ENCODE measurements at places on chromosomes 7 and 10.

GRCh38 chr7:117017702-117018266 is 64.5 kb downstream of the ST7 start:
- no peak for DNase-seq

DNA sequence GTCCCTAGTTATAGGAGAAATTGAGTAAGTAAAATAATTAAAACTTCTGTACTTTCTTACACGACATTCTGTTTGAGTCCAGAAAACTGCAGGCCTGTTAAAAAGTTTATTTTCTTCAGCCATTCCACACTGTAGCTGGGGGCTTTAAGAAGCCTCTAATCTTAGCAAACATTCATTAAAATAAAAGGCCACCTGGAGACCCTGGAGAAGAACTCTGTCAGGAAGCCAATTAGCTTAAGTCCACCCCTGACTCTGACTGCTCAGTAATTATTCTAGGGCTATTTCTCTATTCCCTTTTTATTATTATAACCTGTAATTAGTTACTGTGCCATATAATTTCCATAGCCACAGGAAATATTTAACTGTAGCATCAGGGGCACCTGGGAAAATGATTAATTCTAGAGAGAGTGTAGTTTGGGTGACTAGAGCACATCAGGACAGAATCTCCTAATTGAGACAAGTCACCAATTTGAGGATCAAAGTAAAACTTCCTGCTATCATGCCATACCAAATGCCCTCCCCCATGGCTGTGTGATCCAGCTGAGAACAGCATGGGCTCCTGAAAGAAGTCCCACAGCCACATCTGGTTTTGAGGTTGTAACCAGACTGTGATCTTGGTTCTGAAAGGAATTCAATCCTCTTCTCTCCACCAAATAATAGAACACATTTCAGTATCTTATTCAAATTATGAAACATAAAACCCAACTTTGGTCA is 1302.3 kb downstream of the XPNPEP1 start:
- no peak for DNase-seq

- no peak for DNase-seq
Measured at GRCh38 chr10:26737730-26738129, 40.2 kb downstream of the PDSS1 start.

DNA sequence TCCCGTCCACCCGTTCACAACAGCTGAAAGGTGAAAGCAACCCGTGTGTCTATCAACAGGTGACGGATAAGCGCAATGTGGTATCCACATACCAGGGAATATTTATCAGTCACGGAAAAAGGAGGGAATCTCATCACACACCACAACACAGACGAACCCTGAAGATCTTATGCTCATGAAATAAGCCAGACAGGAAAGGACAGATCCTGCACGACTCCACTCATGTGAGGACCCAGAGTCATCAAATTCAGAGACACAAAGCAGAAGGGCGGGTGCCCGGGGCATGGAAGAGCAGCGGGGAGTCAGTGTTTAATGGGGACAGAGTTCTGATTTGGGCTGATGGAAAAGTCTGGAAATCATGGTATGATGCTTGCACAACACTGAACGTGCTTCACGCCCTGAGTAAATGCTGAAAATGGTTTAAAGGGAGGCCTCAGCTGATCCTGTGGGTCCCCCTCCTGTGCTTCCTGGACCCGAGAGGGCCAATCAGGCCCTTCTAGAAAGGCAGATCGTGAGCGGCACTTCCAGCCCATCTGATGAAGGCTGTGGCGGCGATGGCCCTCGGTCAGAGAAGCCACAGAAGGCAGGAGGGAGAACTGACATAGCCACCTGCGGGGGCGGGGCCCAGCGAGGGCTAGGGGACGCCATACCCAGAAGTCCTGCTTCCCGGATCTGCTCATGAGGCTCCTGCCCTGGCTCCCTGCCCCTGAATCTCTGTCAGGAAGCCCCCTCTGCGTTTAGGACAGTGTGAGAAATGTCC is 19.1 kb downstream of the WDR86 start:
- no peak for DNase-seq

GRCh38 chr7:121419201-121420148 is 23.4 kb upstream of the FAM3C start:
- no peak for DNase-seq

- DNase-seq, result no peak
Measured at GRCh38 chr7:44066111-44066460, 719 bp upstream of the PGAM2 start.

- no peak for DNase-seq
Measured at GRCh38 chr7:16668049-16668858, 22.3 kb downstream of the BZW2 start.

GRCh38 chr10:22193945-22194344 is 23.9 kb downstream of the EBLN1 start:
- DNase-seq, result no peak

- no peak for DNase-seq
Measured at GRCh38 chr7:106774768-106775551, 90.1 kb upstream of the PIK3CG start.

DNA sequence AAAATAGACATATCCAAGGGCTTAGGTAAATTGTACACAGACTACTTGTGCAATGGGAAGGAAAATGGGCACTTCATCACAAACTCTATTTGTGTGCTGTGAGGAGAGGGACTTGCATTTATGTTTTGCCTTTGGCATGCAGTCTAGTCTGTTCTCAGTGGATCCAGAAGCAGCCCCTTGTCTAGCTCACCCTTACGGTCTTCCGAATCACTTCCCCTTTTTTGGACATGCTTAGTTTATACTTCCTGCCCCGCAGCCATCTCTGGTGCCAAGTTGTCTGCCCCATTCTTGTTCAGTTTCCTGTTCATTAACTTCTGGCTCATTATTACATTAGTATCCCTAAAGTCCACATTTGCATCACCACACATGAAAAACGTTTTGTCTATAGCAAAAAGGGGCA is 161.6 kb downstream of the NRCAM start:
- DNase-seq, result no peak

DNA sequence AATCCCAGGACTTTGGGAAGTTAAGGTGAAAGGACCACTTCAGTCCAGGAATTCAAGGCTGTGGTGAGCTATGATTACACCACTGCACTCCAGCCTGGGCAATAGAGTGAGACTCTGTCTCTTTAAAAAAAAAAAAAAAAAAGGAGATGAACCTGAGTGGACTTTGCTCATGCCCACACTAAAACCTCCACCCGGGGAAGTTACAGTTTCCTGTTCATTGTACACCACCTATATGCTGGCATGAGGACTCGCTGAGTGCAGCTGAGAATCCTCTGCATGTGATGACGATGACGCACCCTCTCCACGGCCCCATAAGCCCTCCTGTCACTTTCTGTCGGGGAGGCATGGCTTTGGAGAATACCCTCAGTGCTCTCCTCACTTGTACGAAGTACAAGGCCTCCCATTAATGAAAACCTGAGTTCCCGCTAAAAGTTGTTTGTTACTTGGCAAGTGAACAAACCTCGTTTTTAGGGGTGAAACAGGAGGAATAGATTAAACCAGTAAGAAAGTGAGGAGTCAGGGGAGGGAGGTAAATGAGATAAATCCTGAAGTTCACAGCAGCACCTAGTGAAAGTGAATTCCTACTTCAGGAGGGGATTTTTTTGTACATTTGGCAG is 15.9 kb downstream of the TMEM176B start:
- no peak for DNase-seq

DNA sequence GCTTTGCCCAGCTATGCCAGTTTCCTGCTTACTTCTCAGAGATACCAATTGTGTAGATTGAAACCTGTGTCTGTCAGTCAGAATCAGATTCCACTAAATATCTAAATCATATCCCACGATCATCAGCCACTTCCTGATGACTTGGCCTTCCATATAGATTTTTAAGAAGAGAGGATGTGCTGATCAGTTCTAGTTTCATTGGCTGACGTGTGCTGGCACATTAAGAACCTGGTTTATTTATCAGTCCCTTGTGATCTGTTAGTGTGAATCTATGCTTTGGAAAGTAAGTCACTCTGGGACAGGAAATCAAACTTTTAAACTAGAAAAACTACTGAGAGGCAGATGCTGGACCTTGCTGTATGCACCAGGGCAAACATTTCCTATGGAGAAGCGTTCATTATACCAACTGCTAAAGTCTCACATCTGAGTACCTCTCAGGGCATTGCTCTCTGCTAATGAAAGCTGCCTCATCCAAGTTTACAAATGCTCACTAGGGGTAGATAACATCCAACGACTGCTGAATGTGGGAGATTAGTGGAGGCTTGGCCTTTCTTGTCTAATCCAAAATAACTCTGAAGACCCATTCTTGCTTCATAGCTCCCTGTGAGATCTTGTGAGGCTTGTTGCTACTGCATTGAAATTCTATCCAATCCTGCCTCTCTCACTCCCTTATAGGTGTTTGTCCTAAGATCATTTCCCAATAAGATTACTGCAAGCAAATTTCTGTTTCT is 109.1 kb downstream of the ARL4A start:
- no peak for DNase-seq

DNA sequence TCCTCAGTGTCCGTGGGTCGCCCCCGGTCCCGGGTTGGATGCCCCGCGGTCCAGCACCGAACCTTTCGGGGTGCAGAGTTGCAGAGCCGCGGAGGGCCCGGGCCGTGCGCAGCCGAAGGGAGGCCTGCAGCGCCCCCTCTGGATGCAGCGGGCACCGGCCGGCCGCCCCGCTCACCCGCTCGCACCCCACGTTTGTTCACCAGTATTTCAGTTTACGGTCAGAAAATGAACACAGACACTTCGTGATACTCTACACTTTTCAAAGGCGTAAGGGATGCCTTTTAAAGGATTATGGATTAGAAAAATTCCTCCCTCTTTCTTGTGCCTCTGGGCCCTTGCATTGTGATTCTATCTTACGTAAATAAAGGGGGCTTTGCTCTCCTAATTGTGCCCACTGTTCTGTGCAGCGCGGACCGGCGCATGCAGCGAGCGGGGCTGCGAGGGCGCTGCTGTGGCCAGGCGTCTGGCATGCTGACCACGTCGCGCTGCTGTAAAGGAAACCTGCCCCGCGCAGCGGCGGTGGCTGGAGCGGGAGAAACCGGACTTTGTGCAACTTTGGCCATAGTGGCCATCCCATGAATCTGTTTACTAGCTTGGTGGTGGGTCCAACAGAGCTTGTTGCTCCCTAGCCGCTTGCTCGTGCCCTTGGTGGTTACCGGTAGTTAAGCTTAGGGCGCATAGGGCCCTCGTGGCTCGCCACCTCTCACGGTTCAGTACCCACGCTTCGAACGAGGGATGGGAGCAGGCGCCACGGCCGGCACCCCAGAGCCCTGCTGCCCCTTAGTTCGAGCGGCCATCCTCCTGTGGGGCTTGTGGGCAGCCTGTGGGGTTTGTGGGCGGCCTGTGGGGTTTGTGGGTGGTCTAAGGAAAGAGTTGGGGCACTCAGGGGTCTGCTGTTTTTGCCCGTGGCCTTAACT is 739 bp upstream of the MEST start:
- no peak for DNase-seq

GRCh38 chr10:114520453-114520852 is 116.2 kb upstream of the AFAP1L2 start:
- DNase-seq, result no peak

DNA sequence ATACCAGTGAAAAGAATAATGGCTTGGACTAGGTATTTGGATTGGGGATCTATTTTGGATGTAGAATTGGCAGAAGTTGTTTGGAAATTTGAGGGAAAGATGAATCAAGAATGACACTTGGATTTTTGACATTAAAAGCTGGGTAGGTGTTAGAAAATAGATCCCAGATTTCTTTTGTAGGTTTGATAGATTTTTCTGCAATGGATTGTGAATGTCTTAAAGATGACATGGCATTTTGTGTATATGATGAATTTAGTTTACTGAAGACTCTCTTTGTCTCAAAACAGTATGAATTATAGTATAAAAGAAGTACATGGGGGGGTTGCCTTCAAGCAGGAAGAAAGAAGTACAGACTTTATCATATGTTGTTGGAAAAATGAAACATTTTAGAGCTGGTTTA is 75.8 kb downstream of the MPLKIP start:
- DNase-seq, result no peak
